ENCODE measurements at places on chromosomes 6 and 20.

DNA sequence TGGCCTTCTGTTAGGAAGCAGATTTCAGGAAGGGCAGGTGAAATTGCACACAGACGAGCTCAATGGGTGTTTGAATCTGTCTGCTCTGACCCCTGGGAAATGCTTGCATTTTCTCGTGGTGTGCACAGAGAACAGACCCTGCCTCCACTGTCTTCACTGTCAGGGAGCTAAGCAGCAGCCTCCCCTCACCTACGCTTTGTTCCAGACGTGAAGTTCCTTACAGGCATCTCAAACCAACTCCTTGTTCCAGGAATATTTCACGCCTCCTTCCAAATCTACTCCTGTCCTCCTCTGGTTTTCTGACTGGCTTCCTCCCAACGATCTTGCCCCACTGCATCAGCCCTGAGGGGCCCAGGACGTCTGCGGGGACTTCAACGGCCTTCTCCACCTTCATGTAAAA, 13.7 kb downstream of the DACT2 start:
- DNase-seq, result no peak

DNA sequence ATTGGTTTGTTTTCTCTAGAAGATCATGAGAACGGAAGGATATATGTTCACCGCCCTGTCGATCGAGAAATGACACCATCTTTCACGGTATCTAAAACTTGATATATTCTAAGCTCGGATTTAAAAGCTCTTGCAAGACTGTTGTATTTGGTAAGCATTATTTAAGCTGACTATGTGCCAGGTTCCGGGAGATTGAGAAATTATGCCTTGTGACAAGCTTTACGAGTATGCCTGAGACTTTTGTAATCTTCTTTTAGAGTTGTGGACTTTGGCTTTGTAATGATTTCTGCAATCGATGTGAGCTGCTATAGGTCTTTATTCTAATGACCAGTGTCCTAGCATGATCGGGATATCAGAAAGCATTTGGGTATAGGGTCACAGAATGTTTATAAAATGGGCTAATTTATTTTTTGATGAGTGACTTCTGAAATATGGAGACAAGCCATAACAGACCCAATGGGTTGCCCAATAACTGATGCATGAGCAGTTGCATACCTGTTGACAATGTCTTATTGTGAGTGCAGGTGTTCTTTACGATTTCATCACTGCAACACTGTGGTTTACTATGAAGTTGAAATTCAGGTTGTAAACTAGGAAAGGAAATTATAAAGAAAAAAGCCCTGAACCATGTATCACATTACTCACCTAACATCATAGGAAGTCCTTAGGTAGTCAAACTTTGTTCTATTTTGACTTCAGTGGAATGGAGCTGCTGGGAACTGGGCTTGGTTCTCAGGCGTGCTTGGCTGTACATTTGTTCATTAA, 14.0 kb downstream of the CDH26 start:
- no peak for DNase-seq

GRCh38 chr20:3222635-3223600, 13.6 kb downstream of the ITPA start:
- DNase-seq, result no peak

DNA sequence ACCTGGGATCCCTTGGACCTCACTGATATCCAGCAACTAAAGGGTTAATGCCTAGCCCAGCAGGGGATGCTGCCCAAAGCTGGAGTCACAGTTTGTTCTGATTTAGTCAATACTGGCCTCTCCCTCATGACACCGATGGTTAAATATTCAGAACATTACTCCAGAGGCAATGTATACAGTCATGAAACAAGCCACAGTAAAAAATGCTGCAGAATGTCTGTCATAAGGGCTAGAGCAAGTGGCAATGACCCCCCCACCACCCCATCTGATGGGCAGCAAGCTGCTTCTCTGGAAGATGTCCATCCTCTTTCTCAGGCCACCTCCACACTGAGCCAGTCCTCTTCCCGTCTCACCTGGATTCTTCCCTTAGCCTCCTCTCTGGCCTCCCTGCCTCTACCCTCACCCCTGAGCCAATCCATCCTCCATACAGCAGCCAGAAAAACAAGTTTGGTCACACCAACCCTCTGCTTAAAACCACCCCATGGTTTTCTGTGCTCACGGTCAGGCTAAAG, 99.0 kb upstream of the KCNG1 start:
- peak; percentile 67 for DNase-seq

- DNase-seq, result peak; percentile 11
These were observed 327.3 kb upstream of the NOX3 start for GRCh38 chr6:155782739-155783459.

- DNase-seq, result peak; percentile 56
These were observed 153.7 kb downstream of the MOXD1 start for GRCh38 chr6:132247381-132248159.

GRCh38 chr20:36214684-36215256, 21.5 kb upstream of the AAR2 start:
- DNase-seq, result peak; percentile 57

DNA sequence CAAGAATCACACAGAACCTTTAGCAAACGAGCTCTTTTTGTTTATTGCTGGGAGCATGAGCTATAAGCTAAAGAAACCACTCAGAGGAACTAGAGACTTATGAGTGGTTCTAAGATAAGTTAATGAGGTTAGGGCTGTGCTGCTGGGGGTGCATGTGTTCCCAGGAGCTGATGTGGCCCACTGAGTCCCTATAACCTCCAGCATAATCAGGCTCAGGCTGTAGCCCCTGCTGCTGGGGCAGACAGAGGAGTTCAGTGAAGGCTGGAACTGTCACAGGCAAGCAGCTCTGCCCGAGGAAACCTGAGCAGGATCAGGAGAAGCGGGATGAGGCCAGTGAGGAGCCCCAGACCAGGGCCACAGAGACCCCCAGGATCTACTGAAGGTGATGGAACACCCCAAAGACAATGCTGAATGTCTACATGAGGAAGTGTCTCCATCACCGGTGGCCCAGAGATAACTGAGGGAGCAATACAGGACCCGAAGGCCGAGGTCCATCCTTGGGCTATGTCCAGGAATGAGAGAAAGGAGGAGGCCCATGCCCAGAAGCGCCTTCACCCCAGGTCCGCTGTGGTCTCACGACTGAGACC, 17.3 kb downstream of the TUBB2B start:
- DNase-seq, result no peak

DNA sequence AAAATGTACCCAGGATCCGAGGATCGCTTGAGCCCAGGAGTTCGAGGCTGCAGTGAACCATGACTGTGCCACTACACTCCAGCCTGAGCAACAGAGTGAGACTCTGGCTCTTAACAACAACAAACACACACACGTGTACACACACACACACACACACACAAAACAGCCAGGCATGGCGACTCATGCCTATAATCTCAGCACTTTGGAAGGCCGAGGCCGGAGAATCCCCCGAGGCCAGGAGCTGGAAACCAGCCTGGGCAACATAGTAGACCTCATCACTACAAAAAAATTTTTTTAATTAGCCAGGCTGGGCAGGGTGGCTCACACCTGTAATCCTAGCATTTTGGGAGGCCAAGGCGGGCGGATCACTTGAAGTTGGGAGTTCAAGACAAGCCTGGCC, 23.3 kb upstream of the ARFGEF2 start:
- no peak for DNase-seq

DNA sequence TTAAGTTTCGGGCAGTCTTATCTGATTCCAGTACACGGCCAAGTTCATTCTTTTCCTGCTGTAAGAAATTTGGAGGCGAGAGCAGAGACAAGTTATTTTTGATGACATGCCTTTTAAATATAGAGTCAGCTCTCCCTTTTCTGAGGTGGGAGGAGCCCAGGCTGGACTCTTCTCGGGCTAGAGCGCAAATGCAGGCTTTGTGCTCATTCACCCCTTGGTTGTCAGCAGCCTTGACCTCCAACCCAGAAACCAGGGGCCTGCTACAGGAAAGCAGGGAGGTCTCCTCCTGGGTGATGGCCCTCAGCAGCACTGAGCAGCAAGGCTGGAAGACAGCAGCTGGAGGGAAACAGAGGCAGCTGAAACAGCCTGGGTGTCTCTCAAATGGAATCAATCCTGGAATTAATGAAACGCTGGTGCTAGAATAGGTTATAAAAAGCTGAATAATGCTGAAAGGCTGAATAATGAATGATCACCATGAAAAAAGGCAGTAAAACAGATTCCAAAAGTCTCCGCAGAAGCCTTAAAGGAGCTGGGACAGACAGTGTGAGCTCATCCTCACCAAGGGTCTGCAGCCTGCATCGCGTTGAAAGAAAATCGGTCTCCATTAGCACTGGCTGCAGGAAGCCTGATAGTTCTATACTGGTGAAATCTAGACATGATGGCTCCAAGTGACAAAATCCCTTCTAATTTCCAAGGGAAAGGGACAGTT, 28.2 kb upstream of the ECI2 start:
- no peak for DNase-seq

- DNase-seq, result peak; percentile 63
These were observed 323.6 kb downstream of the CD83 start for GRCh38 chr6:14440940-14441781.

DNA sequence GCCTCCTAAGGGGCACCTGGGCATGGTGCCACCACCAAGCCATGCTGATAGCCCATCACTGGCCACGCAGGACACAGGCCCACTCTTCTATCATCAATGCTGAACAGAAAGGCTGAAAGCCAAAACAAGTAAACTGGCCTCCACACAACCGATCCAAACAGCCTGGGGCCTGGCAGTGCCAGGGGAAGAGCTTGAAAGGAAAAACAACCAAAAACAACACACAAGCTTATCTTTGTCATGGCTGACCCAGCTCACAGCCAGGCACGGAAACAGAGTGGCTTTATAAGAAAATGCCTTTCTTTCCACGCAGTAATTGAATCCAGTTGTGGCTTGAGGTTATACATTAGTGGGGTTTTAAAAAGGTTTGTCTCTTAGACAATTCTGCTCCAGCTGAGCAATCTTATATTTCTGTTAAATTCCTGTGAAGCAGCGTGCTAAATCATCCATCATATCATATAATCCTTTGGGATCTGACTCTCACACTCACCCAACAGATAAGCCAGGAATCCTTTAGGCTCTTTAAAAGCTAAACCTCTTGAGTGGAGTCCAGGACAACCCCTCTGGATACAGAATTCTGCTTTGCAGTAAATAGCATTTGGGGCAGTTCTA, 65.4 kb upstream of the SLC22A16 start:
- DNase-seq, result no peak

DNA sequence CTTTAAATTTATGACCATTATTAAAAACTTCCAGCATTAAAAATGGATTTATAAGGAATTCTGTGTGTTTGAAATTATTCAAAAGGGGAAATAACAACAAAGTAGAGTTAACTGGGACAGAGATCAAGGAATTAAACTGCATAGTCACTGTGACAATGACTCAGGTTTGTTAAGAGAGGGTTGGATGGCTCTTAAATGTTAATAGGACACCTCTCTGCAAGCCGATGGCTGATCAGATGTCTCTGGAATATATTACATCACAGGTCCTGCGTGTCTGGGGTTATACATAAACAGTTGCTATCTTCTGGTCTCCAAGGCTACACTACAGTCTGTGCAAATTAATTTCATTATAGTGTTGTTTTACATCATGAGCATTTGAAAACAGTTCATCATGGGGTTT, 574.3 kb downstream of the COL12A1 start:
- DNase-seq, result peak; percentile 18

DNA sequence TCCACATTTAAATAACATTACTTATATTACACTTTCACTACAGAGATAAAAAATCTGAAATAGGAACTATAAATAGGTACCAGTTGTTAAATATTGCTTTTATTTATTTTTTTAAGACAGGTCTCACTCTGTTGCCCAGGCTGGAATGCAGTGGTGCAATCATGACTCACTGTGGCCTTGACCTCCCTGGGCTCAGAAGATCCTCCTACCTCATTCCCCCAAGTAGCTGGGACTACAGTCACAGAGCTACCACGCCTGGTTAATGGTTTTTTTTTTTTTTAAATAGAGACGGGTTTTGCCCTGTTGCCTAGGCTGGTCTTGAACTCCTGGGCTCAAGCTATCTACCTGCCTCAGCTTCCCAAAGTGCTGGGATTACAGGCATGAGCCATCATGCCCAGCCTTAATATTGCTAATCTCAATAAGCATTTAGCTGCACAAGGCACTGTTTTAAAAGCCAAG, 17.3 kb downstream of the EEF1E1 start:
- peak; percentile 35 for DNase-seq

- DNase-seq, result peak; percentile 88
These were observed 45.8 kb downstream of the FOXP4 start for GRCh38 chr6:41591859-41592502.

DNA sequence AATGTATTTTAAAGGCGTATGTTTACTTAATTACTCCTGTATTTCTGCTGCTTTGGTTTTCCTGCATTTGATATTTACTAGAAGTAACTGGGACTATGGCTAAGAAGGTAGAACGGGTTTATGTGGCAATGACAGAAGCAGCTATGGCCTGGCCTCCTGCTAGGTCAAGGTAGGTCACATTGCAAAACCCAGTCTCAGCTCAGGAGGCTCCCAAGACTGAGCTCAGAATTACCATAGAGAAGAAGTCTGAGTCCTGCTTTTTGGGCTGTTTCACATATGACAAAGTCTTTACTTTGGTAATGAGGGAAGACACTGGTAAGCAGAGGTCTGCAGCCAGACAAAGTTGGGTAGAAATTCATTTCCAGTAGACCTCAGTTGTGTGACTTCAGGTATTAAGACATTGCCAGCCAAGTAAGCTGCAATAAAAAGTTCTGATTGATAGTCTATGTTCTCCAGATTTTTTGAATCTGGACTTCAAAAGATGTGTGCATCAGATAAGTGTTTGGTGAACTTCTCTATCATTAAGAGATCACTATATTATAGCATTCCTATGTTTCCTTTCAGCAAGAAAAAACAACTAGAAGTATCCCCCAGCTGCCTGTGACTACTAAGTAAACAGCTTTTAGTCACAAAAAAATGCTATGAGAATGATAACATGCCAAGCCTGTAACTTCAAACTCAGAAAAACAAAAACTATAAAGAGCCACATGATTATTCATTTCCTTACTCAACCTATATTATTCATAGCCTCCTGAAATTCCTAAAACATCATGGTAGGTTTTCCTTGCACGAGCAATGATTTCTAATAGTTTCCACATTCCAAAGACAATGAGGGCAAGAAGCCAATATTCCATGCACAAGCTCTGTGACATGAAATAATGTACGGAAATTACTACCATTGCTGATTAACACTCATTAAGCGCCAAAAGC, 312.3 kb downstream of the HAO1 start:
- DNase-seq, result peak; percentile 16

DNA sequence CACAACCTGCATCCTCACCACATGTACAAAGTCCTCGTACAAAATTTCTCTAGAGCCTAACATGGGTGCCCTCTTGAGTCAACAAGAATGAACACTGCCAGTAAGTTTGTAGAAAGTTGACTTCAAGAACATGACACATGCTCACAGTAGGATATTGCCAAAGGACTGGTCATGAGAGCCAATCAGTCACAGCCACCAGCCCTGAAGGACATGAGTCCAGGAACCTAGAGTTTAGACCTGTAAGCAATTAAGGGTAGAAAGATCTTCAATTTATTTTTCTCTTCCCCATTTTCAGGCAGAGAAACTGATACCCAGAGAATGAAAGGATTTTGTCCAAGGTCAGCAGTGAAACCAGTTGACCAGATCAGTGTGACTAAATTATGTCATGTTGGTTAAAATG, 96.1 kb downstream of the MAFB start:
- DNase-seq, result no peak

Measured in AG20443 (cell line).